ENCODE measurements at places on chromosomes 11 and 22.
A peak's percentile ranks its signal among the peaks of the same experiment; 100 is the strongest.

DNA sequence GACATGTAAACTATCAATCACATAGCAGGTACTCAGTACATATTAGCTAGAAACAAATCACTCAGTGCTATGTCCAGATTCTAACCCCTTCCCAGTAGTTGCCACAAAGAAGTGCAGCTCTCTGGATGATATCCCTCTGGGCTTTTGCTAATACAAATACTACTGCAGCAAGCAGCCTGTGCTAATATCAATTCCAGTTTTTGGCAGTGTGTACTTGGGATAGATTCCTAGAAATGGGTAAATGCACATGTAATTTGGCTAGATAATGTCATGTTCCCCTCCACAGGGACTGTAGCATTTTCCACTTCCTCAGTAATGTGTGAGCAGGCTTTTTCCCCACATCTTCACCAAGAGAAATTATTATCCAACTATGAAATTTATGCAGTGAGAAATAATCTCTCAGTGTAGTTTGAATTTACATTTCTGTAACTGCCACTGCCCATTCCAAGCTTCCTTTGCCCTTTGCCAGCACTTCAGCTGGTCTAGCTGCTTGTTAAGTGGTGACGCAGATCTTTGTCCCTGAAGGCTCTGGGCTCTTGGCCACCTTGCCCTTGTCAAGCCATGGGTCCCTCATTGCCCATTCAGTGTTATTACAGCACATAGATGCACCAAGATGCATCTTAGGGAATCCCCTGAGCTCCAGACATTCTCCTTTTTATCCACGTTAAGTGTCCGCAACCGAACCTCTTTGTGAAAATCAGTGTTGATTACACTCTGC is 107.1 kb upstream of the CLPB start:
- H3K4me1 ChIP-seq, result no peaks in the 10 kb centered on the region
- H3K36me3 ChIP-seq, result no peaks in the 10 kb centered on the region
- H3K4me3 ChIP-seq, result no peak overlapping the region
- no peak overlapping the region for H3K27ac ChIP-seq
- H3K27me3 ChIP-seq, result peaks cover 2% of the 10 kb centered on the region

GRCh38 chr11:85953491-85954143 is 98.4 kb downstream of the CCDC83 start:
- no peaks in the 10 kb centered on the region for H3K27me3 ChIP-seq
- peaks cover 2% of the 10 kb centered on the region for H3K36me3 ChIP-seq
- no peak for DNase-seq
- H3K27ac ChIP-seq, result no peak overlapping the region

- H3K27me3 ChIP-seq, result no peaks in the 10 kb centered on the region
- peaks cover 58% of the 10 kb centered on the region for H3K4me1 ChIP-seq
- H3K36me3 ChIP-seq, result no peaks in the 10 kb centered on the region
- DNase-seq, result no peak
These were observed 3.4 kb downstream of the PHF21A start for GRCh38 chr11:46117842-46118241.

DNA sequence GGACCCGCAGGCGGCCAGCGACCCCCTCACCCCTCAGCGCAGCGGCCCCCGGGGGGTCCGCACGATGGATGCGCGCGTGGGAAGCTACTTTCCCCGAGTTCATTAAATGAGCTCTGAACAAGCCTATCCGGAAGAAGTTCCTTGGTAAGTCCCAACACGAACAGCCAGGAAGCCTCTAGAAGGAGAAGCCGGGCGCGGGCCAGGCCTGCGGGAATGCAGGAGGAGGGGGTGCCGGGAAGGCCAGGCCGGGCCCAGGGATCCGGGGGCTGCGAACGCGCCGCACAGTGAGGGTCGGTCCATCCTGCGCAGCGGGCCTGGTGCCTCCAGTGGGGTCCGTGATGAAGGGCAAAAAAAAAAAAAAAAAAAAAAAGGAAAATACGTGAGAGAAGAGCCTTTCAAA is 36.9 kb downstream of the TOLLIP start:
- DNase-seq, result peak; percentile 50
- H3K4me3 ChIP-seq, result no peak overlapping the region
- H3K27me3 ChIP-seq, result no peaks in the 10 kb centered on the region
- no peak overlapping the region for H3K27ac ChIP-seq

- H3K27me3 ChIP-seq, result no peaks in the 10 kb centered on the region
- H3K36me3 ChIP-seq, result no peaks in the 10 kb centered on the region
- no peak overlapping the region for H3K27ac ChIP-seq
- H3K4me3 ChIP-seq, result no peak overlapping the region
These were observed 29.7 kb upstream of the SORL1-AS1 start for GRCh38 chr11:121482231-121483129.
